ENCODE measurements at places on chromosomes 6 and 20.

DNA sequence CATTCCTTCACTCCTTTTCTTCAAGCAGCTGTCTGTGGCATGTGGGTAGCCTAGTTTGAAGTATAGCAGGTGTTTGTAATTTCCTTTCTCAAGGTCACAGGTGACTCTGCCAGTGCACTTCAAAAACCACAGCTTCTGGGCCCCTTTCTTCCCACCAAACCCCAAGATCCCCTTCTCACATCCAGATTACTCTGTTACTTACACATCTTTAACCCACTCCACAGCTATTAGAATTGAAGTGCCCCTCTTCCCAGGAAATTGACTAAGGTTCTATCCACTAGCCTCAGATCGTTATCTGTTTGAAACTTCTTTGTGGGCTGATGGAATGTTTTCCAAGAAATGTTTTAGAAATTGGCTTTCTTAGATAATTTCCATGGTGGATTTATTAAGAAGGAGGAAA, 150.8 kb downstream of the AHI1 start:
- no peak for DNase-seq

- DNase-seq, result no peak
Measured at GRCh38 chr6:6577735-6578134, 10.8 kb upstream of the LY86 start.

DNA sequence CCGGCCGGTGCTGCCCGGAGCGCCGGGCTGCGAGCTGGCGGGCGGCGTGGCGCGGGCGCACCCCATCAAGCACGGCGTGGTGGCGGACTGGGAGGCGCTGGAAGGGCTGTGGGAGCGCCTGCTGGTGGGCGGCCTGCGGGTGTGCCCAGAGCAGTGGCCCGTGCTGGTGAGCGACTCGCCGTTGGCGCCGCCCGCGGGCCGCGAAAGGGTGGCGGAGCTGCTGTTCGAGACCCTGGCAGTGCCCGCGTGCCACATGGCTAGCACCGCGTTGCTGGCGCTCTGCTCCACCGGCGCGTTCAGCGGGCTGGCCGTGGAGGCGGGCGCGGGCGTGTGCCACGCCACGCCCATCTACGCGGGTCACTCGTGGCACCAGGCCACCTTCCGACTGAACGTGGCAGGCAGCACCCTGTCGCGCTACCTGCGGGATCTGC, 517 bp downstream of the ACTL10 start:
- no peak for DNase-seq

GRCh38 chr6:168532070-168532469, 91.1 kb downstream of the SMOC2 start:
- DNase-seq, result no peak

DNA sequence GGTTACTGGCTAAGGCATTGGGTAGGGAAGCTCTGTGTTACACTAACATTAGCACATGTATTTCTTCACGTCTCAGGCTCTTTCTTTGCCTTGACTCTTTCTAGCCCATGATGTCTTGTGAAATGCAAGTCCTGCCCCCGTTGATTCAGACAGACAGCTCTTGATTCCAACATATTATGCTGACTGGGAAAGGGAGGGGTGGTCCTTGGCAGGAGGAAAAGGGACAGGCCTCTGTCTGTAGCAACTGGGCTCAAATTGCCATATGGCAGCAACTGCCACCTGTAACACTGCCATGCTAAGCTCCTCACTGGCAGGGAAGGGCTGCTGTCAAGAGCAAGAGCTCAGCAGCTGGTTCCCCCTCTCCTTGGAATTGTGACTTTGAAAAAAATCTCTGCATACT, 5.7 kb upstream of the KCNK15 start:
- no peak for DNase-seq

GRCh38 chr6:128754658-128755256, 128.2 kb upstream of the LAMA2 start:
- DNase-seq, result no peak

DNA sequence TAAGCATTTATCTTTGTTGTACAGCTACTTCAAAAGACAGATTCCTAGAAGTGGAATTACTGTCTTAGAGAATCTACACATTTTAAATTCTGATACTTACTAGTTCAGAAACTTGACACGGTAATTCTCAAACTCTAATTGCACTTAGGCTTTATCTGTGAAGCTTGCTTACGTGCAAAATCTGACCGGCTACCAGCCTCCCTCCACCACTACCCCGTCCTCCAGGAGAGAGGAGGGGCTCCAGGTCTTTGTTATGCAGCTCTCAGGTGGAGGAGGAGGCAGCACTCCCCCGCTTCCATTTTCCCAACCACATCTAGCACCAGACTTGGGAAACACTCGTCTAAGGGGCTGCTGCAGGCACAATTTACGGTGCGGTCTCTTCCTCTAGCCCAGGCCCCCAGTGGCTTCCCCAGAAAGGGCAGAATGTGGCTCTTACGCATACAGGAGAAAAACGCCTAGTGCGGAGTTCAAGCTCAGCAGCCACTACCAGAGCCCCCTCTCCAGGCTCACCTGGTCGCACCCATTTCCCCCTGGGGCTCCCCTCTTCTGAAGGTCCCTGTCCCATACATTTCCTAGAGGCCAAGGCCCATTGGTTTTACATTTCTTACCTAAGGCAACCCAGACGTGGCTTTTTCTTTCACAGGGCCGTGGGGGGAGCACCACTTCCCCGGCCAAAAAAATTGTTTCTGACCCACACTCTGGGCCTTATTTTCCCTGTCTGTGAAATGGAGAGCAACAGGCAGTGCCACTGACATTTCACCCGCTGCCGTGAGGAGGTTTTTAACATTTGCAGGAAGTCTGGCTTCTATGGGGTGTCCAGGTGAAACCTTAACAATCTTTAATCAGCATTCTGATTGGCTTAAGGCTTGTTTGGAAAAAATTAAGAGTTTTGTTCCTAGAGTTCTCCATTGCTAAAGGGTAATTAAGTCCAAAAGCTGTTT, 1.6 kb upstream of the TGIF2 start:
- DNase-seq, result no peak

DNA sequence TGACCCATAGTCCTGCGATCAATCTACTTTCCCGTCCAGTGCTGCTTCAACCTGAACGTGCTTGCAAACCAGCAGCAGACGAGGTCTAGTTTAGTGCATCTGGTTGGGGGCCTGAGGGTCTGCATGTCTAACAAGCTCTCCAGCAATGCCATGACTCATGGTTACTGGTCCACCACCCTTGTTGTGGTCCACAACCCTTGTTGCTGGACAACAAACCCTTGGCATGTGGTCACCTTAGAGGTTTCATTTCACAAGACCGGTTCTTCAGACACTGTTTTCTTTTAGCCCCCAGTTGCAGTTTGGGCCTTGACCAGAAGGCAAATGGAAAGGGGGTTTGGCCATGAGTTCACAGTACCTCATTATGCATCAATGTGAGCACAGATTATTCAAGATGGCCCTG, 424.8 kb downstream of the QKI start:
- no peak for DNase-seq

GRCh38 chr6:45537539-45537938, 159.8 kb upstream of the SUPT3H start:
- no peak for DNase-seq

GRCh38 chr20:18456600-18456999, 10.2 kb downstream of the DZANK1 start:
- no peak for DNase-seq

DNA sequence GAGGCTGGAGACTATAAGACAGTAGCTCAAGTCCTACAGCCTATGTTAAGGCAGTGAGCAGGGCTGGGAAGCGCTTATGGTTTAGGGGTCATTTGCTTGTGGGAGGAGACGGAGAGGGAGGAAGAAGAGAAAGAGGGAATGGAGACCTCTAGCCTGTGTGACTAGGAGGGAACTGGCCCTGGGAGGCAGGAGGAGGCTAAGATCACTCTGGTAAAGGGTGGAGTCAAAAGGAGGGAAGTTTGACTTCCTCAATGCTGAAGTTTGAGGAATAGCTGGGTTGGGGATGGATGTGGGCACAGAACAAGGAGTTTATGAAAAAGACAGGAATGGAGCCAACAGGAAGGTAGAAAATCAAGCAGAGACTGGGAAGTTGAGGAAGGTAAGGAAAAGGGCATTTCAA, 6.4 kb upstream of the BACH2 start:
- no peak for DNase-seq

DNA sequence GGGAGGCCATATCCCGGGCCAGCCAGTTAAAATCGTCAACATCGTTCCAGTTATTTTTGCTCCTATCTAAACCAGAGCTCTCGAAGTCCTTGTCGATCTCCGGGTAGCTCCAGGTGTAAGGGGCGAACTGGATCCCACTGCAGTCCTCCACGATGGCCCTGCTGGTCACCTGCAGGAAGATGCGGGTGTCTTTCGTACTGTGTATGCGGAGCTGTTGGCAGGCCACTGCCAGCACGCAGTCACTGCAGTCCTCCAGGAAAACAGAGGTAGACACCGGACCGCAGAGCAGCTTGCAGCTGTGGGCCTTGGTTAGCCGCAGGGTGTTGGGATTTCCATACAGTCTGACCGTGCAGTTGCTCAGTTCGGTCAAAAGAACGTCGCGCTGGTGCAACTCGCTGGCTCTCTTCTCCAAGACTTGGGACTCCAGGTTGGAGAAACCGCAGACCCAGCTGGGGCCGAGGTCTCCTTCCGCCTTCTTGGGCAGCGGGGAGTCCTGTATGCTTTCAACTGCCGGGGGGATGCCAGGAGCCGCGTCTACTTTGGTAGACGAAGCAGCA, 742 bp downstream of the TBCC start:
- peak; percentile 12 for DNase-seq

GRCh38 chr6:2784061-2784460, 18.9 kb downstream of the WRNIP1 start:
- no peak for DNase-seq

DNA sequence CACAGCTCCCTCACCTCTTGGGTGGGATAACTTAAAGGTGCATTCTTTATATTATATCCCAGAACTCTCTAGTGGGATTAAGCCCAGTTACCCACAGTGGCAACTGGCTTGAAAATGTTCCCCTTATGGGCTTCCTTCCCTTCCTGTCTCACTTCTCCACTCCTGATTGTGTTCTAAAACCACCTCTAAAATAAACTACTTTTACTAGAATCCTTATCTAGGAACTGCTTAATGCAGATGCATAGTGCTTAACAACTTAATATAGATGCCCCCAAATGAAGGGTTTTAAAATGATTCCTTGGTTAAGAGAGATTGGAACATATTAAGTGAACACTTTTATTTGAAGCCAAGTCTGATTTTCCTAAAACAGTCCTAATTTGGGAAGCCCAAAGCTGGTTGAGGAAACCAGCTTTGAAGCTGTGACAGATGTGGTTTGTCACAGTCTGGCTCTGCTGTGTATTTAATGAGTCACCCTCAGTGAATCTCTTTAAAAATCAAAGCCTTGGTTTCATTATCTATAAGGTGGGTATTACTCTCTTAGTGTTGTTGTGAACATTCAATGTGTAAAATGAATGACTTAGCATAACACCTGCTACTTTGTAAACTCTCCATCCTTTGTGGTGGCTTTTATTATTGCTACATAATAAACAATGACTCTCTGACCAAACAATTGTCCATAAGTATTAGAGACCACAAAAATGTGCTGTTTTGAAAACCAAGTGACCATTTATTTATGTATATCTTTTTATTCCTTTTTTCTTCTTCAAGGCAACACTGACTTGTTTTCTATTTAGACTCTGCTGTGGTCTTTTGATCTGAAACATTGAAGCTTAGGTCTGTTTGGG, 24.4 kb downstream of the PLCB1 start:
- DNase-seq, result no peak

- no peak for DNase-seq
Measured at GRCh38 chr6:40359808-40360207, 227.4 kb downstream of the LRFN2 start.

DNA sequence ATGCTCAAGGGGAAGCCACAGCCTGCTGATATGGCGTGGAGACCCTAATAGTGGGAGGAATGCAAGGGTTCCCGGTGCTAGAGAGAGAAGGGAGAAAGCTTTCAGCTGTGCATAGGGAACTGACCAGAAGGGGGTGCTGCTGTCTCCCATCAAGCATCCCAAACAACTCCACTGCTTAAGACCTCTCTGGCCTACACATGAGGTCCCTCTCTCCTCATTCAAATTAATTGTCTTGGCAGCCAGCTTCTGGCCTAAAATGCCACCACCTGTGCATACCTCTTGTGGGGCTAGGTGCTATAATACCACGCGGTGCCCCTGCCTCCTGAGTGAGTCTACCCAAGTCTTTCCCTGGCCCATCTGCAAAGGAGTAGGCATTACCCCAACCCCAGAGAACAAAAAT, 14.5 kb downstream of the ADISSP start:
- peak; percentile 78 for DNase-seq

- peak; percentile 77 for DNase-seq
Measured at GRCh38 chr20:44702776-44703175, 12.4 kb upstream of the CCN5 start.

GRCh38 chr6:107641500-107641941, 151.6 kb downstream of the SOBP start:
- DNase-seq, result no peak

DNA sequence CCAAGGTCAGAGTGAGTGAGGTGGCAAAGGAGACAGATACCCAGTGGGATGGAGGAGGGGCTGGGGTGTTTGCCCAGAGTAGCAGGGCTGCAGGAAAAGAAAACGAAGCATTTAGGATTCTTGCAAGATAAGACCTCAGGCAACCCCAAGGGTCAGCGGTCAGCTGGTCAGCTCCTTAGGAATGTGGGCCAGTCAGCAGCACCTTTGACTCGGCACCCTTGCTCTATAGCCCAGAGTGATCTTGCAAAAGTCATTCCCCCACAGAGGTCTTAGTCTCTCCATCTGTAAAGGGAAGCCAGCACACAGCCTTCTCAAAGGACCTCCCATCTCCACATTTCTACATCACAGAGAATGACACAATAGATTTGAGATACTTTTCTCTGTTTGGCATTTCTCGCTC, 56.7 kb downstream of the VEGFA start:
- DNase-seq, result no peak

DNA sequence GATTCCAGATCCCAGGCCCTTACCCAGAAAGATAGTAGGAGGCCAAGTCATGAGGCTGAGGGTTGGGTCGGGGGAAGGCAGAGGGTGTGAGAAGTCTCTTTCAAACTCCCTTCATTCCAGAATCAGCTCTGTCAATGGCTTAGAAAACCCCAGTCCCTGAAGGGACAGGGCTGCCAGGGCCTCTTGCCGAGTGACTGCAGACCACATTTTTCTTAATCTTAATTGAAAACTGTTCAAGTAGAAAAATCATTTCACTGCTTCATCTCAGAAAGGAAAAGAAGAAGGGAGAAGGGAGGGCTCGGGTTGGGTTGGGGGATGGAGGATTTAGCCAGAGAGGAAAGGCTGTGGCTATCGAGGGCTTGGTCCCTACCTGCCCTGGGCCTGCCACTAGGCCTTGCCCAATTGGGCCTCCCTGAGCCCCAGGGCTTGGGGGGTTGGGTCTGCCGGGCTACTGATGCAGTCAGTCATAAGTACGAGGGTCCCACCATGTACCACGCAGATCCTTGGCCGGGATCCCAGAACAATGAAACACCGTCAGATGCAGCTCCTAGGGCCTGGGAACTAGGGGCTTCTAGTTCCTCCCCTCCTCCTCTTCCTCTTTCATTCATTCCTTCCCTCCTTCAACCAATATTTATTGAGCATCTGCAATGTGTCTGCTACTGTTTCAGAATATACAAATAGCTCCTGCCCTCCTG, 44.0 kb upstream of the CTNNBL1 start:
- DNase-seq, result no peak
